ENCODE measurements at places on chromosomes 16 and 17. TPM values are rescaled to one million over a fixed set of nuclear protein-coding genes. Genes with fewer than 3 reads are reported as not detected.

GRCh38 chr16:528111-529011, 849 bp downstream of the CAPN15 start:
- DNase-seq, result peak; percentile 63

DNA sequence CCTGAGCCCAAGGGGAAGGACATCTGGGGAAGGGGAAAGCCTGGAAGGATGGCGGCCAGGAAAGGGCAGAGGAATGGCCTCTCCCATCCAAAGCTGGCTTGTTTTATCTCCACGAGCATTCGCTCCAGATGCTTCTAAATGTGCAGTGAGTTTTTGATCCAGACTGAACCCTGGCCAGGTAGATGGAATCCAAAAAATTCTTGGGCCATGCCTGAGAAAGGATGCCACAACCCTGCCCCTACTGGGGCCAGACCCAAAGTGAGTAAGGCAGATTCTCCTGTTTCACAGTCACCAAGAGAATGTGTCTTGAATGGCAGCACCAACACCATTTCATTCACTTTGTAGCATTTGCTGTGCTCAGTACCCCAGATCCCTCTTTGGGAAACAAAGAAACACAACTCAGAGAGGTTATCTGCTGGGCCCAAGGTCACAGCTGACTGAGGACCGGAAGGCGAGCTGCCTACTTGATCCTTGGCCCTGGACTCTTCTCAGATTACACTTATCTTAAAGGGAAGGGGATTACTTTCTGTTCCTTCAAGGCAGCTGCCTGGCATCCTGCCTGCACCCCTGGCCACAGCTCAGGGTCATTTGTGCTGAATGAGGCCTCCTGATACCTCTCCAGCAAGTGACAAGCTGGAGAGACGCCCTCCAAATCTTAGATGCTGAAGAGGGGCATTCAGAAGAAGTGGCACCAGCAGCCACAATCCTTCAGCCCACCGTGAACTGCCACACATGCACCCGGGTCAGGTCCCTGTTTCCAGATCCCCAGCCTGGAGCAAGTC, 3.6 kb downstream of the LRRC75A start:
- peak; percentile 44 for DNase-seq

GRCh38 chr17:80879723-80880647, 111.7 kb upstream of the CHMP6 start:
- DNase-seq, result no peak

- DNase-seq, result peak; percentile 37
Observed at GRCh38 chr17:75102385-75102821, 7.4 kb upstream of the ARMC7 start.

GRCh38 chr16:81641395-81642106, 137.5 kb upstream of the PLCG2 start:
- peak; percentile 45 for DNase-seq

DNA sequence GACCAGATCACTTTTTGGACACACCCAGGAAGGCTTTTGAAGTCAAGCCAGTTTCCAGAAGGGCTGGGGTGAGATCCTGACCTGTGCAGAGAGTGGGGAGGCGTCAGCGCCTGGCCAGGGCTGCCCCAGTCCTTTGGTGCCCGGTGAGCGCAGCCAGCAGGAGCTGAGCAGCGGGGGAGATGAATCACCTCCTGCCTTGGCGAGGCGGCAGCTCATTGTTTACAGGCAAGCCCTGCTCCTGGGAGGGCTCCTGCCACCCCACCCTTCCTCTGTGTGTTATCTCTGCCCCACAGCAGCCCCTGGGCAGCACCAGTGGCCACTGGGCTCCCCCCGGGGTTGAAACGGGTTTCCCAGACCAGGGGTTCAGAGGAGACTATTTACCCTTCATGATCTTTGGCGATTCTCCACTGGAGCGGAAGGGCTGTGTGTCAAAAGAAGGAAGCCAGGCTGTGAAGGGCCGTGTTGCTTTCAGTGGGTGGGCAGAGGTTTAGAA, 14.1 kb upstream of the ITGB4 start:
- no peak for DNase-seq

Gene TPSG1
- total RNA-seq, result not detected

Gene SCPEP1
- 52.1 TPM for total RNA-seq

Data from GM23338 (cell line).